ENCODE measurements at places on chromosomes 5 and 9. TPM values are rescaled to one million over a fixed set of nuclear protein-coding genes. Genes with fewer than 3 reads are reported as not detected.

Gene PIP5K1B
- total RNA-seq, result 1.3 TPM

Gene SH3GL2
- 0.34 TPM for total RNA-seq

Gene GAS1
- 49.1 TPM for total RNA-seq

Gene PCDHGA2
- total RNA-seq, result 0.33 TPM

Gene PCDHA1
- not detected for total RNA-seq

Gene SPATA9
- 0.95 TPM for total RNA-seq

Gene RASGRF2
- 4.5 TPM for total RNA-seq

Gene TRAF1
- total RNA-seq, result 7.7 TPM

Gene CCNJL
- total RNA-seq, result 9.7 TPM

Gene IRGM
- 0.24 TPM for total RNA-seq

Gene KIF4B
- total RNA-seq, result not detected

Gene RMND5B
- 34.5 TPM for total RNA-seq

Gene NOXA1
- total RNA-seq, result 19.9 TPM

Gene PGGT1B
- total RNA-seq, result 40.9 TPM

Gene C1QTNF2
- 1.8 TPM for total RNA-seq

Gene ZNF354C
- total RNA-seq, result 9.1 TPM

Gene TAF11L10
- not detected for total RNA-seq

Gene IFNB1
- total RNA-seq, result not detected

Gene IER5L
- 34.7 TPM for total RNA-seq

Gene PCDH12
- total RNA-seq, result 0.18 TPM

Gene ADAMTS13
- 21.3 TPM for total RNA-seq

Gene SPTLC1
- total RNA-seq, result 74.6 TPM

Gene FBXW11
- 62.1 TPM for total RNA-seq

Gene FYB1
- 1.6 TPM for total RNA-seq

Gene NSUN2
- 72.6 TPM for total RNA-seq

Gene OR1J2
- not detected for total RNA-seq

Gene SLC2A6
- total RNA-seq, result 8.2 TPM

Gene GNAQ
- total RNA-seq, result 44.4 TPM

Gene BAAT
- total RNA-seq, result 0.07 TPM

Gene ZNF608
- 34.3 TPM for total RNA-seq

Gene SLC31A1
- total RNA-seq, result 22.3 TPM

Gene IL3
- total RNA-seq, result not detected

Gene DMRT2
- 0.45 TPM for total RNA-seq

Gene CERCAM
- total RNA-seq, result 134 TPM

Gene IL13
- 0.50 TPM for total RNA-seq

Gene SPARC
- 2,896 TPM for total RNA-seq

Gene THBS4
- total RNA-seq, result 17.3 TPM

Gene MYO10
- 51.9 TPM for total RNA-seq

Gene C5
- total RNA-seq, result 3.1 TPM

Gene BTNL3
- not detected for total RNA-seq

Gene MRPS30
- total RNA-seq, result 45.4 TPM

Gene STC2
- total RNA-seq, result 26.9 TPM

Gene ZNF346
- 48.6 TPM for total RNA-seq

Gene LYRM7
- total RNA-seq, result 8.6 TPM

Gene KDM4C
- 26.8 TPM for total RNA-seq

Gene LECT2
- total RNA-seq, result not detected

Gene SMIM15
- 51.2 TPM for total RNA-seq

Gene FBXL7
- total RNA-seq, result 68.8 TPM

Gene PPWD1
- 56.8 TPM for total RNA-seq

Gene DMRTA1
- total RNA-seq, result 1.6 TPM

Gene GPRIN1
- 1.0 TPM for total RNA-seq
